Activated CD4-positive, alpha-beta T cell treated with anti-CD3 and anti-CD28 coated beads, Interleukin-2, Interleukin-4, amounts not matched to agents 100 ng/mL and 50 ng/mL, durations not matched to agents 16 hours and 8 hours (primary cell): ENCODE measurements at places on chromosomes 7 and 10.

GRCh38 chr10:61399406-61399805 lies 53.8 kb downstream of the TMEM26 start:
- DNase-seq = no peak

- DNase-seq = no peak
Observed at GRCh38 chr10:124619802-124620490, 124.2 kb downstream of the FAM53B start.

- no peak for DNase-seq
Observed at GRCh38 chr10:27948186-27948585, 50.7 kb downstream of the ODAD2 start.

GRCh38 chr10:78656417-78657162 lies 412.2 kb upstream of the ZMIZ1 start:
- DNase-seq = no peak

DNA sequence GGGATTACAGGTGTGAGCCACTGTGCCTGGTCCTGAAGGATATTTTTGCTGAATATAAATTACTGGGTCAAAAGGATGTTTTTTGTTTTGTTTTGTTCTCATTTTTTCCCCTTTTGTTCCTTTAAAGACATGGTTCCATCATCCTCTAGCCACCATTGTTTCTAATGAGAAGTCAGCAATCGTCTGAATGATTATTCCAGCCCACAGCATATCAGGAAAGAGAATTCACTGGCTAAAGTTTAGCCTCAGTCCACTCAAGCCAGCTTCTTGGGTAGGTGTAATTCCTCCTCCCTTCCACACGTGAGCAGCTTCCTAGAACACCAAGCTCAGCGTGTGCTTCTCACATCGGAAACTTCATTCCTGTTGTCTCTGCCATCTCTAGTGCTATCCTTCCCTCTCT lies 112.8 kb upstream of the INSIG1 start:
- DNase-seq = no peak

GRCh38 chr7:101241443-101242349 lies 3.2 kb downstream of the FIS1 start:
- no peak for DNase-seq

GRCh38 chr7:36607721-36608095 lies 116.6 kb downstream of the AOAH start:
- DNase-seq = no peak

- DNase-seq = no peak
Observed at GRCh38 chr7:102860351-102860811, 52.4 kb upstream of the LRRC17 start.

DNA sequence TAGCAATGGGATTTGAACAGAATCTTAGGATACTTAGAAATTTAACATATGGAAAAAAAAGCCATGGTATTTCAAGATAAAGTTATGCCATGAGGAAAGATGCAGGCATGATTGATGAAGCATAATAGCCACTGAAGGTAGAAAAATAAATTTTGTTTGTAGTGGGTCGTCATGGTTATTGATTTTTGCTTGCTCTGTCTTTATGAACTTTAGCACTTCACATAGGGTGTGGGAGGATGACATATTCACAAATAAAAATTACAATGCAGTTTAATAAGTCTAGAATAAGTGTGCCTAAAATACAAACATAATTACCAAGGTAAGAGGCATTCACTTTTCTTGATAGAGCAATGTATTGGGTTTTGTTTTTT lies 129.1 kb upstream of the SEMA3E start:
- no peak for DNase-seq

GRCh38 chr10:93062514-93063143 lies 2.0 kb downstream of the CYP26C1 start:
- peak; percentile 48 for DNase-seq

GRCh38 chr10:79374312-79375191 lies 27.3 kb downstream of the PPIF start:
- DNase-seq = peak; percentile 78

GRCh38 chr7:100373261-100373831 lies at the start of gene PILRA:
Gene PILRA, plus strand, starts transcription at chr7:100373487. Its CDS starts 170 bp downstream, at chr7:100373657.
- DNase-seq = no peak

GRCh38 chr7:33815336-33815735 lies 90.0 kb upstream of the BMPER start:
- DNase-seq = no peak

GRCh38 chr10:29595636-29596225 lies 39.0 kb downstream of the SVIL start:
- DNase-seq = no peak

DNA sequence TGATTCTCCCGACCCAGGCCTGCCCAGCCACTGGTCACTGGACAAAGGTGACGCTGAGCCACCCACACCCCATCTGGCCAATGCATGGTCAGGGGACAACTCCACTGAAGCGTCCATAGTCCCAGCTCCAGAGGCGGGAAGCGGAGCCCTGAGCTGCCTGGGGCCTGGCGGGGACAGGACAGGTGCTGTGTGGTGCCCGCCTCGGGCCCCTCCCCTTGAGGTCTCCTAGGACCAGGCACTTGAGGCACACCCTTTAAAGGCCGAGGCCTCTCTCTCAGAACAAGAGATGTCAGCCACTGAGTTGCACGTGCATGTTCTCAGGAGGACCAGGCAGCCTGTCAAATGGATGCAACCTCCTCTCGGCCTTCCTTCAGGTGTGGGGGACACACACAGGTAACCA lies 52.5 kb upstream of the PPP2R2D start:
- DNase-seq = no peak

GRCh38 chr7:90889210-90889609 lies 293.1 kb downstream of the CDK14 start:
- DNase-seq = no peak

DNA sequence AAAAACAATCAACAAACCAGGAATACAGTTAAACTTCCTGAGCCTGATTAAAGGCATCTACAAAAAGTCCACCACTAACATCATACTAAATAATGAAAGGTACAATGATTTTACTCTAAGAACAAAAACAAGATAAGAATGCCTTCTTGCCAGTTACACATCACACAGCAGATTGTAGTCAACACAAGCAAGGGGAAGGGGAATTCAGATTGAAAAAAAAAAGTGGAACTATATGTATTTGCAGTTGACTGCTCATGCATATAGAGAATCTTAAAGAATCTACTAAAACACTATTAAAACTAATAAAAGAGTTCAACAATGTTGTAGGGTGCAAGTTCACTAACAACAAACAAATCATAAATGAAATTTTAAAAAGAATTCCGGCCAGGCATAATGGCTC lies 28.5 kb downstream of the ZNF33B start:
- DNase-seq = no peak

GRCh38 chr7:139620676-139621344 lies 97.3 kb downstream of the CLEC2L start:
- DNase-seq = peak; percentile 64

DNA sequence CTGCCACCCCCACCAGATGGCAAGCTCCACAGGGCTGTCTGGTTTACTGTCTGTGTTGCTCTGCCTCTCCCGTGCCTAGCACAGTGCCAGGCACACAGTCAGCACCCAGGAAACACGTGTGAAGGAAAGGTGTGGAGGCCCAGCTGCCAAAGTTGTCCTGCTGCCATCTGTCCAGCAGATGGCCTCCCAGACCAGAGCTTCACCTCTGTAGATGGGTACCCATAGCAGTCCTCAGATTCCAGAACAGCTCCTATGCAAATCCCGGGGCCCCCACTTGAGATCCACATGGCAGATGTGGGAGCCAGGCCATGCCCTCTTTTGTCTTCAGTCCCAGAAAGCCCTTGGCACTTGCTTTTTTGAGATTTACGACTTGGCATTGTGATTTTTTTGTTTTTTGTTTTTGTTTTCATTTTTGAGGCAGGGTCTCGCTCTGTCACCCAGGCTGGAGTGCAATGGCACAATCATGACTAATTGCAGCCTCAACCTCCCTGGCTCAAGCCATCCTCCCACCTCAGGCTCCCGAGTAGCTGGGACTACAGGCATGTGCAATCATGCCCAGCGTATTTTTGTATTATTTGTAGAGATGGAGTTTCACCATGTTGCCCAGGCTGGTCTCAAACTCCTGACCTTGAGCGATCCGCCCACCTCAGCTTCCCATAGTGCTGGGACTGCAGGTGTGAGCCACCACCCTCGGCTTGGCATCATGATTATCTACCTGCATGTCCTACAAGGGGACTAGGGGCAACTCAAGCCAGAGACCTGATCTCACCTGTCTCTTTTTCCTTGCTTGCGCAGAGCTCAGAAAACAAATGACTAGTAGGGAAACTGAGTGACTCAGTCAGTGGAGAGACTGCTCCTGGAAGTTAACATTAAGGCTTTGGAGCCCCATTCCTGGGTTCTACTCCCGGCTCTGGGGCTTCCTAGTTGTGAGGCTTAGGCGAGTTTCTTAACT lies 16.9 kb upstream of the PALD1 start:
- DNase-seq = peak; percentile 40
